ENCODE measurements at places on chromosomes 3 and 15.

- DNase-seq = no peak
Observed at GRCh38 chr15:41886741-41887140, 7.1 kb downstream of the SPTBN5 start.

GRCh38 chr15:87608238-87609028, 648.1 kb downstream of the NTRK3 start:
- DNase-seq = no peak

GRCh38 chr3:178562143-178562946, 26.1 kb downstream of the KCNMB2 start:
- DNase-seq = no peak

DNA sequence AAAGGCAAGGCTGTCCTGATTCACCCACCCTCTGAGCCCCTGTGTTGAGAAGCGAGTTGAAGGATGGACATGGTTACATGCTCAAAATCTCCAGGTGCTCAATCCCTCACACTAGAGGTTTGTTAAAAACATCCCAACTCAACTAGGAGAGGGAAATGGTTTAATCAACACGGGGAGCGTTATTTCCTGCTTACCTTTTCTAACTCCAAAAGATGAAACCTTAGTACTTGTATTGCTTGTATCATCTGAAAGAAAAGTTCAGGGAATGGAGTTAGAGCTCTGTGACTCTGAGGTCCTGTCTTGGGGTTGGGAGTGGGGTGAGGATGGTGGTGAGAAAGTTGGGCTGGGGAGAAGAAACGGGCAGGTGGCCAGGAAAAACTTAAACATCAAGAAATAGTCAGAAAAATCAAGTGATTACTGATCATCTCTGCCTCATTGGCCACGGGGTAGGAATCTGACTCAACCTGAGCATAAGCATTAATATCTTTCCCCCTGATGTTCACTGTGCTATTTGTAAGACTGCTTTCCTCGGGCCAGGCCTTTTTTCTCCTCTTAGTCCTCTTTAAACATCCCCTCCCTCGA, 5.9 kb downstream of the MEIS2 start:
- DNase-seq = no peak

DNA sequence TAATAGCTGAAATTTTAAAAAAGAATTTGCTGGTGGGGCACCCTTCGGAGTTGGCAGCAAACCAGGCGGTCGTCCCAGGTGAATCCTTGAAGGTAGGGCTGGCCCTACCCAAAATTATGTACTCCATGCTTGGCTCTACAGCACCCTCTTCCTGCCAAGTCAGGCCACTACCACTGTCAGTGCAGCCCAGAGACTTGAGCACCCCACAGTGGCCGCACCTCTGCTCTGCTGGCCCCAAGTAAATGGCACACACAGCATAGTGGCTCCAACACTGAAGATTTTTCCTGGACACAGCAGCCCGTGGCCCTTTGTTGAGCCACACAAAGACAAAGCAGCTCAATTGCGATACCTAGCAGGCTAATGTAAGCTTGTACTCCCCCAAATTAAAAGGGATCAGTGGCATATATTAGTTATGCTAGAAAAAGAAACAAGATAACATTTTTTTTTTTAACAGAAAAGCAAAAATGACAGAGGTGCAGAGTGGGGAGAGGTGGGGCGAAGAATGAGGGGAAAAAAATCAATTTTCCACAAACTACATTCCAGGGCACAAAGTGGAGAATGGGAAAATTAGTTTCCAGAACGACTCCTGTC, 250.5 kb downstream of the UACA start:
- peak; percentile 77 for DNase-seq

- DNase-seq = peak; percentile 8
Observed at GRCh38 chr3:173932624-173933023, 535.1 kb downstream of the NLGN1 start.

- DNase-seq = peak; percentile 30
Observed at GRCh38 chr3:10305331-10305902, 12.7 kb upstream of the GHRL start.

GRCh38 chr3:39189959-39190269, 2.5 kb downstream of the XIRP1 start:
- peak; percentile 78 for DNase-seq

DNA sequence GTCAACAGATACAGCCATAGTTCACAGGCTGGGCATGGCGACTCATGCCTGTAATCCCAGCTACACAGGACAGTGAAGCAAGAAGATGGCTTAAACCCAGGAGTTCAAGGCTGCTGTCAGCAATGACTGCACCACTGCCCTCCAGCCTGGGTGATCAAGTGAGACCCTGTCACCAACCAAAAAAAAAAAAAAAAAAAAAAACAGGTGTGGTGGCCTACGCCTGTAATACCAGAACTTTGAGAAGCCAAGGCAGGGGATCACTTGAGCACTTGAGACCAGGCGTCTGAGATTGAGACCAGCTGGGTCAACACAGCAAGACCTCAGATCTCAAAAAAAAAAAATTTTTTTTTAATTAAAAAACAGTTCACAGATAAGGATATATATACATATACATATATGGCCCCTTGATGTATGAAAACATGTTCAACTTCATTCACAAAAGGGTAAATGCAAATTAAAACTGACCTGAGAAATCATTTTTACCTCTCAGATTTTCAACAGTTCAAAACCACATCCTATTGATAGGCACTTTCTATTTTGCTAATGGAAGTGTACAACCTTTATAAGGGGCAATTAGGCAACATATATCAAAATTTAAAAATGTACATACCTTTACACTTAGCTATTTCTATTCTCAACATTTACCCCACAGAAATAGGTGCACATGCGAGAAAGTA, 51.1 kb downstream of the OSBPL10 start:
- DNase-seq = no peak

DNA sequence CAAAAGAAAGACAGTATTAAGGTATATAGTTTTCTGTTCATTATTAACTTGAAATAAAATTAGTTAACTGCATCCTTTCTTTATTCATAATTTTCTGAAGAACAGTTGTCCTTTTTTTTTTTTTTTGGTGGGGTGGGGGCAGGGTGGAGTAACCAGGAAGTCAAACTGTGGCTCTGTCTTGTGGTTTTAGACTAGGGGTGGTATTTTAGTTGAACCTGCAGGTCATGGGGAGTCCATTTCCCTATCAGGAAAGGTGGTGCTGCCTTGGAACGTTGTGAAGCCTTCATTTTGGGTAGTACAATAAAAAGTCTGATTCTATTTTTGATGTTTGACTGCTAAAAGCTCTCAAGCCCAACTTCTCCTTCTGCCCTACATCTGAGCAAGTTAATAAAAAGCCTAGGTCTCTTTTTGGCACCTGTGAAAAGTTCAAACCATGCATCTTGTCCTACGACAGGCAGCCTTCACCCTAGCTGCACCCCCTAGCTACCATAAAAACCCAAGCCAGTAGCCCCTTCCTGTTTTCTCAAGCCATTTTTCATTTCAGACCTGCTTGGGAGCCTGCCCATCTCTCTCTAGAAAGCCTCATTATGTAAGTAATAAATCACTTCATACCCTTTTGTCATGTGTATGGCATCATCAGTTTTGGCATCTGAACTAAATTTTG, 31.2 kb upstream of the RIOX2 start:
- DNase-seq = no peak

- no peak for DNase-seq
Observed at GRCh38 chr3:168952551-168952950, 711.0 kb downstream of the MECOM start.

- no peak for DNase-seq
Observed at GRCh38 chr15:66647358-66647757, 54.7 kb upstream of the SMAD6 start.

DNA sequence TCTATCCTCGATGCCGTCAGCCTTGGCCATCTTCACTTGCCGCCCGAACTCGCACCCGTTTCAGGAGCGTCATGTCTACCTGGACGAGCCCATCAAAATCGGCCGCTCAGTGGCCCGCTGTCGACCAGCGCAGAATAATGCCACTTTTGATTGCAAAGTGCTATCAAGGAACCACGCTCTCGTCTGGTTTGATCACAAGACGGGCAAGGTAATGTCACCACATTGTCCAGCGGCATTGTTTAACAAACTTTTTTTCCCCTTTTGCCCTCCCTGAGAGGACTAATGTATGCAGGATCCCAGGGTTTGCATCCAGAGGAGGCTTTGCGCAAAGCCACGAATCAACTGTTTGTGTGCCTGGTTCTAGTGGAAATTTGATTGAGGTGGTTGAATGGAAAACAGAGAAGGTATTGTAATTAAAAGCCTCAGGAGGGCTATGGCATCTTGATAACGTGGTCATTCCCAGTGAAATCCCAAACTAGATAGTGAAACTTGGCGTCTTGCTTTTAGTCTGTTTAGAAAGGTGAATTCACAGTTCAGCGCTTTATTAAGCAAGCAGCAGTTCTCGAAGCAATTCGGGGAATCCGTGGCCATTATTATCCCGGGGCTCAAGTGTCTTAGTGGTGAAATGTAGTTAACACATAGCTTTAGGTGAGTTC, 1.7 kb downstream of the SLMAP start:
- DNase-seq = peak; percentile 34

- no peak for DNase-seq
Observed at GRCh38 chr3:100782906-100783305, 73.6 kb downstream of the TFG start.

- no peak for DNase-seq
Observed at GRCh38 chr15:78071383-78071782, 6.1 kb downstream of the TBC1D2B start.

GRCh38 chr3:153305189-153305588, 143.2 kb downstream of the RAP2B start:
- no peak for DNase-seq

DNA sequence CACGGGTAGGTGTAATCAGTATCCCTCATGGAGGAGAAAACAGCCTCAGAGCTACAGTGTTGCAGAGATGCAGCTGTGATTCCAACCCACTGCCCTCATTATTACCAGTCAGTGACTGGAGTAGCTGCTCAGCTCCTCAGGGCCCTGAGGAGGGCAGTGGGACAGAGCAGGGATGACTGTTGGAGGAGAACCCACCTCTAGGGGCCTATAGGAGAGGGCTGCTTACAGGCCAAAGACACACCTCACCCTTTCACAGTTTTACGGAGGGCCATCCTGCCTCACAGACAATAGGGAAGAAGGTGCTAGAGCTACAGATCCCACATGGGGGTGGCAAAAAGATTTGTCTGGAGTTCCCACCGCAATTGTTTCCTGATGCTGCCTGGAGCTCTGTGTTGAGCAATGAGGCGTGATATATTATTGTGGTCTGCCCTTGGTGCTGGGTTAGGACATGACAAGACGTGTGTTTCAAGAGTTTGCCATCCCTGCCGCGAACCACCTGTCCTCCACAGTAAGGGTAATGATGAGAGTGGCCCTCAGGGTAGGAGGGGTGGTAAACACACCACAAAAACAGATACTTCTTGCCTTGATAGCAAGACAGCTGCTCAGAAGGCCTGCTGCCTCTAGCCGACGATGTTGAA, 140.5 kb upstream of the TPM1 start:
- DNase-seq = no peak

DNA sequence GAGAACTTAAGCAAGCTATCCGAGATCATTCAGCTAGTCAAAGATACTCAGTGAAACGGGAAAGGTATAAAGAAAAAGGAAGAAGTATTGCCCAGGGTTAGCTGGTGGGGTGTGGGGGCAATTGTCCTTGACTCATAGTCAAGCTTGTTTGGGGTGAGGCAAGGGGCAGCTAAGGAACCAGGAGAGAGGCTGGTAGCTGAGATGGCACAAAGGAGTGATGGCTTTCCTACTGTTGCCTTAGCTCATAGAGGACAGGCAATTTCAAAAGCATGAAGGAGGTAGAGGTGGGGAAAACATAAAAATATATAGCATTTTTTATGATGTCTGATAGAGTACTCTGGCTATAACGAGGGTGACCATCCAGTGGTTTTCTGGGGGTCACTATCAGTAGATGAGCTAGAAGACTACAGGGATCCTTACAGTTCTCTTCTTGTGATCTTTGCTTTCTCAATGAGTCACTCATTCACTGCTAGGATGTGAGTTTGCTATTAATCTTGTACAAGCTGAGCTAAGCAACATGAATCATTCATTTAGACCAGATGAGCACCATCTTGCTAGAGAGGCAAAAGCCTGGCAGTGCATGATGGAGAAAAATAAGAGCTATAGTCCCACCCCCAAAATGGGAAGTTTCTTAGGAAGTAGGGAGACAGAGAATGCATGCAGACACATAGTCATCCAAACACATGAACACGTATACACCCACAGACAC, 207.1 kb upstream of the PFN2 start:
- DNase-seq = no peak

DNA sequence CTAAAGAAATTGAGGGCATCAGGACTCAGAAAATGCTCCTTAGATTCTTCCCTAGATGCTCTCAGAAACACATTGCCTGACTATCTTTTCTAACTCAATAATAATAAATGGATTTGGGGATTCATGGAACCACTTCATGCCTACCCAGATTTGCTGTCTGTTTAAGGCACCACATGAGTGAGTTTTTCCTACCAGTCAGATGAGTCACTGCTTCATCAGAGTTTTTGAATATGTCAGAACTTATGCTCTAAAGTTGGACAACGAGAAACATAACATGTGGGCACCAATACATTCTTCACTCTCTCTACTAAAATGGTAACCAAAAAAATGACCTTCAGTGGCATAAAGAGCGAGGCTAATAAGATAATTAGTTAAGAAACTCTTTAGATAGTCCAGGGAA, 1135.1 kb downstream of the TUSC7 start:
- no peak for DNase-seq

DNA sequence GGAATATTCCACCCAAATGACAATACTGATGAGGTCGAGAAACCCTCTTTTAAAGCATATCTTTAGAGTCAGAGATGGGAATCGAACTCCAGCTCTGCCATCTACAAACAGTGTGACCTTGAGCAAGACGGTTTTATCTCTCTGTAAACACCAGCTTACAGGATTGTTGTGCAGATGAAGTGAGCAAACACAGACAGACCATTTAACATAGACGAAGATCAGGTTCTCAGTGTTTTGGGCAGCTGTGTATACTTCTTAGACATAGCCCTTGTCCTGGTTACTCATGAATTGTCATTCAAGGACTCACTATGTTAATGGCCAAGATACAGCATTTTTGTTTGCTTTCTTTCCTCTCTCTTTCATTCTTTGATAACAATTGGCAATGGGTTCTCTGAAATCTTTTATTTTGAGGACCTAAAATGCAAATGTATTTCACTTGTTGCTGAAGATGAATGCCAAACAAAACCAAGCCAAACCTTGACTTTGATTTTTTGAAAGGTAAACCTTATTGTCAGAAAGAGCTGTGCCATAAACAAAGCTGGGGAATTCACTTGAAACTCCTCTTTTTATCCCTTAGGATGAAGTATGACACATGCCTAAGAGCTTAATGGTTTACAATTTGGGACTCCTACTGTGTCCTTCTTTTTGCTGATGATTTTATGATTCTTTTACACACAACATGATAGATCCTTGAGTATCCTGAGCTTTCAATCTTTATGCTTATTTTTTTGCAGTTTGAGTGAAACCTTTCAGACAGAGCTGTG, 250.0 kb upstream of the PDZRN3 start:
- DNase-seq = no peak

DNA sequence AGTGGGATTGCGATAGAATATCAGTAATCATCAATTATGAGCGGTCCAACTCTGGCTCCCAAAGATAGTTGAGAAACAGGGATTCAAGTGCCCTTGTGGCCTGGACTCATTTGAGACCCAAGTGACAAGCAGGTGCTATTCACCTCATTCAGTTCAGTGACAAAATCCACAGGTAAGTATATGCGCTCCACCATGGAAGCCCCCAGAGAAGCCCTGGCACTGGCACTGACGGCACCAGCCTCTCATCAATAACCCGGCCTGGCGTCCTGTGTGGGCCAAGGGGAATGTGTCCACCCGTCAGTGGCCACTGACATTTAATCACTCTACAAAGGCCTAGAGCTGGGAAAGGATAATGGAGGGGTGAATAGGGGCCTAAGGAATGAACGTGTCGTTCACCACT, 117.2 kb downstream of the ADCY5 start:
- no peak for DNase-seq
